ENCODE measurements at places on chromosomes 4 and X.

GRCh38 chr4:169826634-169827187 is 69.0 kb upstream of the HPF1 start:
- no peak for DNase-seq

DNA sequence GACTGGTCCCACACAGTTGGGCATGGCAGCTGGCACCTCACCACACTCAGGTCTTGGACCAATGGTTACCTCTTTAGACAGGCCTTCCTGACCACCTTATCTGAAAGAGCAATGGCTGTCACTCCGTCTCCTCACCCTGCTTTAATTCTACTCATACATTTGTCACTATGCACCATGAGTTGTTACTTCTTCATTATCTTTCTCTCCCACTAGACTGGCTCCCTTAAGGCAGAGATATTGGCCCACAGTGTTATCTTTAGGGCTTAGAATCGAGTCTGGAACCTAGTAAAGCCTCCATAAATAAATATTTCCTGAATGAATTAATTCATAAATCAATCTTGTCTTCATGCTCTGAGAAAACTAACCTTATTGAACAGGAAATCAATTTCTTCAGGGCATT is 46.6 kb downstream of the DCHS2 start:
- no peak for DNase-seq

- DNase-seq: no peak
These were observed 482.0 kb upstream of the TENM3 start for GRCh38 chr4:181761156-181761555.

- no peak for DNase-seq
These were observed 88.8 kb upstream of the GPC3 start for GRCh38 chrX:134074151-134074550.

GRCh38 chr4:80434238-80434637 is 98.7 kb downstream of the CFAP299 start:
- DNase-seq: no peak

DNA sequence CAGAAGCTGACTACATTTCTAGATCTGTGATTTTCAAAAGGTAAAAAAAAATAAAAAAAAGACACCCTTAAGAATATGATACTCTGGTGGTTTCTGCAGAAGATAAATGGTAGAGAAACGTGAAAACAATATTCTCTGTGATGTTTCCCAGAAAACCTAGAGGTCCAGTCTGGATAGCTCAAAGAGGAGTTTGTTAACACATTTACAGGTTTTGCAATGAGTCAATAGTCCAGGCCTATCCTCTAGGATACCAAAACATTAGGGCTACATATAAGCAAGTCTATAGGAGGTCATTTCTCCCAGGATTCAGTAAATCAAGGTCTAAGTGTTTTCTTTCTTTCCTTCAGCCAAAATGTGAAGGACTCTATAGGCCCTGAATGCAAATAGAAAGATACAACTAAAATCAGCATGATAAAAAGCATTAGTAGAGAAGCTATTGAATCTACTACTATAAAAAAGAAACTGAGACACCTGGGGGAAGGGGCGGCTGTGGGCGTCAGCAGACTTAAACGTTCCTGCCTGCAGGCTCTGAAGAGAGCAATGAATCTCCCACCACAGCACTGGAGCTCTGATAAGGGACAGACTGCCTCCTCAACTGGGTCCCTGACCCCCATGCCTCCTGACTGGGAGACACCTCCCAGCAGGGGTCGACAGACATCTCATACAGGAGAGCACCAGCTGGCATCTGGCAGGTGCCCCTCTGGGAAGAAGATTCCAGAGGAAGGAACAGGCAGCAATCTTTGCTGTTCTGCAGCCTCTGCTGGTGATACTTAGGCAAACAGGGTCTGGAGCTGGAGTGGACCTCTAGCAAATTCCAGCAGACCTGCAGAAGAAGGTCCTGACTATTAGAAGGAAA is 33.7 kb upstream of the SPP1 start:
- no peak for DNase-seq

DNA sequence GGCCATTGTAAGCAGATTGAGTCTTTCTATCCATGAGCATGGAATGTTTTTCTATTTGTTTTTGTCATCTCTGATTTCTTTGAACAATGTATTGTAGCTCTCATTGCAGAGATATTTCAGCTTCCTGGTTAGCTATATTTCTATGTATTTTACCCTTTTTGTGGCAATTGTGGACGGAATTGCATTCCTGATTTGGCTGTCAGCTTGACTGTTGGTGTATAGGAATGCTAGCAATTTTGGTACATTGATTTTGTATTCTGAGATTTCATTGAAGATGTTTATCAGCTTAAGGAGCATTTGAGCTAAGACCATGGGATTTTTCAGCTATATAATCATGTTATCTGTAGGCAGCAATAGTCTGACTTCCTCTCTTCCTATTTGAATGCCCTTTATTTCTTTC is 154.6 kb downstream of the GUCY2F start:
- no peak for DNase-seq

DNA sequence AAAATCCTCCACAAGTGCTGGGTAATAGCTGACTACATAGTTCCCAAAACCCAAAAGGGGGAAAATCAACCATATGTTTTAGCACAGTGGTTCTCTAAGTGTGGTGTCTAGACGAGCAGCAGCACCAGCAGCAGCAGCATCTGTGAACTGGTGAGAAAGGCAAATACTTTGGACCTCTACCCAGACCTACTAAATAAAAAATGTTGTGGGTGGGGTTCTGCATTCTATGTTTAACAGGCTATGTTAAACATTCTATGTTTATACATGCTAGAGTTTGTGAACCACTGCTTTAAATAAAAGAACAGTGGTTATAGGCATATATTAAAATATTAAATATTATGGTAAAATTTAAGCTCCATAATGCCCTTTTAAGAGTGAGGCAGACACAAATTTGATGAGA is 1004.9 kb upstream of the GRID2 start:
- DNase-seq: no peak

- DNase-seq: no peak
These were observed 112.9 kb downstream of the PTPN13 start for GRCh38 chr4:86706923-86707597.
